ENCODE measurements at places on chromosomes 3 and 15.

GRCh38 chr3:151321526-151321925, 4.9 kb upstream of the GPR87 start:
- no peak for DNase-seq

- no peak for DNase-seq
Observed at GRCh38 chr3:66266551-66266950, 45.8 kb downstream of the SLC25A26 start.

- DNase-seq: no peak
Observed at GRCh38 chr15:100614336-100614735, 11.9 kb downstream of the ASB7 start.

DNA sequence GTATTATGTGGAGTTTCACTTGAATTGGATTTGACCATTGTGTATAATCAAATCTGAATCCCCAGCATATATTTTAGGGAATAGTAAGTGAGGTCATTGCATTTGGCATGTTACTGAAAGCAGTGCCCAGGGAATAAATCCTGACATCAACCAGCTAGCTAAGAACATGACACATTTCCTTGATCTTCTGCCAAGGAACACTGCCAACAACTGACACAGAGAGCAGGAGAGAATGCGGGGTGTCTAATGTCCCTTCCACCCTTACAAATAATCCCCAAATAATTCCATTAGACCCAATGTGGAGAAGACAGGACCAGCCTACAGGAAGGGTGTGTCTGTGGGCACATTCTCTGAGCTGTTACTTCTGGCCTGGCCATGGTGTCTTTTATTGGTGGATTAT, 30.6 kb upstream of the UBE3A start:
- no peak for DNase-seq

DNA sequence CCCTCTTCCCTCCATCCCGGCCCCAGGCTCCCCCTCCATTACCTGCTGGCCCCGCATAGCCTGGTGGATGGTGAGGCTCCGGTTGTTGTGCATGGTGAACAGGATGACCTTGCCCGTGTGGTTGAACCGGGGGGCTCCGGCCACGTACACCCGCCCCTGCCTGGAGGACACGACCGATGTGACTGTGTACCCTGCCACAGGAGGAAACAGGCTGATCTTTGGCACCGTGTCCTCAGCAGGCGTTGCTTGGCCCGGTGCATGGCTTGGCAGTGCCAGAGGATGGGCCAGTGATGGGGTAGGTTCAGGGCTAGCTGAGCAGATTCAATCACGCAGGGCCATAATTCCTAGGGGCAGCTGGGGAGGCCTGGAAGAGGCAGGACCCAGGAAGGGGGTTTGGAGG, 58.1 kb downstream of the FEM1B start:
- no peak for DNase-seq

DNA sequence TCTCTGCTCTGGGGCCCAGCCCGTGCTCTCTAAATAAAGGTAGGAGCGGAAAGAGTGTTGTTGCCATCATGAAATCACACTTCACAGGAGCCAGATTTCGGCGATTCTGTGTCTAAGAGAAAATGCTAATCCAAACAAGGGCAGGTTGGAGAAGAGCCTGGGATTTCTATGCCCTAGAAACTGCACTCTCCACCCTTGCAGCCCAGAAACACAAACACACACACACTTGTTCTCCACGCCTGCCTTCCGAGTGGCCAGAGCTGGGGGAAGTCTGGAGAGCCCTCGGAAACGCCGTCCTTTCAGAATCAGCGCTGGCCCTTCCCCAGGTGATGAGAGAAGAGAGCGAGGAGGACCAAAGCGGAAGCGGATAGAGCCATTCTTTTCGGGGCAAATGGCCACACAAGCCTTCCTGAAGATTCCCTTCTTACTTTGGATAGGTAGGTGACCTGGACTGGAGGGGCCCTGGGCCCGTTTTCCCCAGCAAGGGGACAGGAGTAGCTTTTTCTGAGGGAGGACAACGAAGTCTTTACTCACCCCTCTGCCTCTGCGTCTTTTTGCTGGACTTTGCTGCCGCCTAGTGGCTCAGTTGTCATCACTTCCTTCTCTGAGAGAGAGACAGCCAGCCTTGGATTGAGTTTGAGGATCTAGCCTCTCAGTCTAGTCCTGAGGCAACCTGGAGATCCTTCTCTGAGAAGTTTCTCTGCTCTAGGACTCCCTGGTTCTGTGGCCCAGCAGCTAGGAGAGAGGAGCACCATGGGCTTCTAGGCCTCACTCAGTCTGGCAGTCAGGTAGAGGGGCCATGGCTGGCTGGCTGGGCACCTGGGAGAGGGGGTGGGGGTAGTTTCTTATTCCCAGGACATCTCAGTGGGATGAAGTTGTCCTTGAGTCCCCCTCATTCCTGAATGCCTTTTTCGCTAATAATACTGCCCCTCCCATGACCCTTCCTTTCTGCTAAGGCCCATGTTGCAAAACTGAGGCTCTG, 37.7 kb downstream of the SENP8 start:
- DNase-seq: peak; percentile 49

DNA sequence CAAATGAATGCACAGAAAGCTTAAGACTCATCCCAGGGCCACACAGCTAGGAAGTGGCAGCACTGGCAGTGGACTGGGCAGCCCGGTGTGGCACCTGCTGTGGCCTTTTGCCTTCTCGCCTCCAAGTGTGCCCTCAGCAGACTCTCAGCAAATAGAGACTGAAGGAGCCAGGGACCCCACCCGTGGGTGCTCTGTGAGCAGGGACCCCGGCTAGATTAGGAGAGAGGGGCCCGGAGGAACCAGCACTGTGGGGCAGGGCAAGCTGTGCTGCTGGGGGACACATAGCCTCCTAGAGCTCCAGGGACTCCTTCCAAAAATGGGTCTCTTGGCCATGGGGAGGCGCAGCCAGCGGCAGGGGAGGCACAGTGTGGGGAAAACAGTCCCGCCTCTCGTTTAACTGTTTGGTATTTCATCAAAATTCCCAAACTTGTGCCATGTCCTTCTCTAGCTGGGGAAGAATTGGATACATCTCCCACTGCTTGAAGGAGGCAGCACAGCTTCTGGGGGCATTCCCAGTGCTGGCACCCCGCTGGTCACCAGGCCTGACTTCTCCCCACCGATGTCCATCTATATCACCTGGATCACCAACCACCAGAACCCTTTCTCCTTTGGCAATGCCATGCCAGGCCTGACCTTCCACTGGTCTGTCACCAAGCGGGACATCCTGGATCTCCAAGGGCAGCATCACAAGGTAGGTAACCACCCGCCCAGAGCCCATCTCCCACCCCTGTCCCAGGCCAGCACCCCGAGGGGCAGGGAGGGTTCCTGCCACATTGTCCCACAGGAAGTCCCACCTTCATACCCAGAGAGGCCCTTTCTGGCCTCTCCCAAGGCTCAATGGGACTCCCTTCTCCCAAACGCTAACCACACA, 12.0 kb upstream of the TXNRD3 start:
- no peak for DNase-seq

DNA sequence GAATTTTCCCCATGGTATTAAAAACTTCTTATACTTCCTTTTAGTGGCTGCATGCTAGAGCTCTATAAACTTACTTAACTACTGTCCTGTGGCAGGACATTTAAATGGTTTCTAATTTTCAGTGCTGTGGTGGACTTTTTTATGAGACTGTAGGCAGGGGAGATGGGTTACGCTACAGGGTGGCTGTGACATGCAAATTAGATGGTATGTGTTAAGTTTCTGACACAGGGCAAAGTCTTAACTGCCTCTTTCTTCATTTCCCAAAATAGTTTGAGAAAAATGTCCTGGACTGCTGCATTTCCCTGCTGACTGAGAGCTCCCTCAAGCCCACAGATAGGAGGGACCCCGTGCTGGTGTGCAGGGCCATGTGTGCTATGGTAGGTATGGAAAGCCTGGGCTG, 22.0 kb downstream of the TGM4 start:
- no peak for DNase-seq

- no peak for DNase-seq
Observed at GRCh38 chr3:170322566-170323269, 34.8 kb upstream of the SKIL start.

DNA sequence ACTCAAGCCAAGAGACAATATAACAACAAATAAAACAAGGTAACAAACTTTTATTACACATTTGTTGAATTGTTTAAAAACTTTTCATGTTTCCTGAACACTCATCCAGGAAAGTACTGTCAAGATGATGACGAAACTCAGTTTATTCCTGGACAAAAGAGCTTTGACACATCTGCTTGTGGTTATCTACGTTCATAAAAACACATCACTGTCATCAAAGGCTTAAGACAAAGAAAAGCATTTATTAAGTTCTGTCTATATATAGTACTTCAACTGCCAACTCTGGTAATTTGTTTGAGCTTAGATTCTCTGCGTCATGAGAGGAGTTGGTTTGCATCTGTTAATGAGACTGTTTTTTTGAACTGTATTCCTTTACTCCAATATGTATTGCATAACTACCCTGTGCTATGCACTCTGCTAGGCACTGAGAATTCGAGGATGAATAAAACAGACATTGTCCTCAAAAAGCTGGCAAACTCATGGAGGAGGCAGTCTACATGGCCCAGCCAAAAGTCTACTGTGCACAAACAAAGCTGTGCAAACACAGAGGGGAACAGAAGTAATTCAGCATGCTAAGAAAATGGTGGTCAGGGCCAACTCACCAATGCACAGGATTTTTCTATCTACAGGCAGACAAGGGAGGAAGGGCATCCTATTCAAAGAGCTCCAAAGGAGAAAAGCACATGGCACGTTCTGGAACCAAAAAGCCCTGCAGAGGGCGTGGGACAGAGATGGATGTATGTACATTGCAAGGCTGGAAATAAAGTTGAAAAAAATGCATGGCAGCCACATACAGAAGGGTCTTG, 21.5 kb downstream of the PLD1 start:
- DNase-seq: no peak

DNA sequence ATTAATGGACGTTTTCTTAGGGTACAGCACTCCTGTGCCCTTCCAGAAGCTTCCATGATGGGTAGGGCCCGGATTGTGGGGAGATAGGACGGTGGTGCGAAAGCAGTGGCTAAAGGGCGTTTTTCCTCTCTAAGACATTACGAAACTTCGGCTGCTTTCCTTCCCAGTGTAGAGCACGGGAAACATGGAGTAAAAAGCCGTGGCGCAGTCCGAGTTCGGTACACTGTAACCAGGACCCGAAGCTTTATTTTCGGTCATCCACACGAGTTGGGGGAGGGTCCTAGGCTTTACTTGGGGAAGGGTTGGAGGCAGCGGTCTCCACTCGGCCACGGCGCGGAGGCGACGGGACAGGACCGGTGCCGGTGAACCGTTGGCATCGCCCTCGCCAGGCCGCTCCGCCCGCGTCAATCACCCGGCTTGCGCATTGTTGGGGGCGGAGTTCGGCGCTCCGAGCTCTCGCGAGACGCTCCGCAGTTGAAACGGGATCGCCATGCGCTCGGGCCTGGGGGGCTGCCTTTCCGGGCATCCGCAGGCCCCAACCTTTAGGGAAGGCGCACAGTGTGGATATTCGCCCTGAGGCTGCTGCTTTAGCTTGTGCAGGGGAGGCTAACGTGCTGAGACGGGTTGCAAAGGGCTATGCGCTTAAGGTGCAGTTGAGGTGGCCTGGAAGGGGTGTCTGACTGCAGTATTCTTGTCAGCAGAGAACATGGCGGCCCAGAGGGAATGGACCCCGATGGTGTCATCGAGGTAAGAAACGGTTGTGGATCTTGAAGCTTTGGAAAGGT, 546 bp downstream of the EIF4A2 start:
- peak; percentile 48 for DNase-seq

- no peak for DNase-seq
Observed at GRCh38 chr3:12924437-12924836, 83.1 kb upstream of the RPL32 start.

DNA sequence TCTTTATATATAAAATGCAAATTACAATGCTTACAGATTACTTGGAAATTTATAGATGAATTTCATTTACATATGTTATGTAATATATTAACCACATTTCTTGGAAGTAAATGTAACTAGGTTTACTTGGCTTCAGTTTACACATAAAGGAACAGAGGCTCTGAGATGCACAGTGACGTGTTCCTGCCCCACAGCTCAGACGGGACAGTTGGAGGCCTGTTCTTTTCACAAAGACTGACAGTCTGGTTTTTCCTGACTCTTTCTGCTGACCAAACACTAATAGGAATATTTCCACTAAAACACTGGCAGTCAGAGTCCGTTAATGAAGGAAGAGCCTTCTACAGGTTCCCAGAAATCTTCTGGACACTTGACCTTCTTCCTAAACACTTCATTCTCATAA, 336.1 kb downstream of the MFSD1 start:
- no peak for DNase-seq

DNA sequence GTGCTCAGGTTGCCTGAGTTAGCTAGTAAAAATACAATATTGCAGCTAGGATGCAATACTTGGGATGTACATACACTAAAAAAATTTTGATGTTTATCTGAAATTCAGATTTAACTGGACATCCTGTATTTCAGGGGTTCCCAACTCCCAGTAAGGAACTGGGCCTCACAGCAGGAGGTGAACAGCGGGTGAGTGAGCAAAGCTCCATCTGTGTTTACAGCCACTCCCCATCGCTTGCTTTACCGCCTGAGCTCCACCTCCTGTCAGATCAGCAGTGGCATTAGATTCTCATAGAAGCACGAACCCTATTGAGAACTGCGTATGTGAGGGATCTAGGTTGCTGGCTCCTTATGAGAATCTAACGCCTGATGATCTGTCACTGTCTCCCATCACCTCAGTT, 285.1 kb upstream of the PROK2 start:
- no peak for DNase-seq

DNA sequence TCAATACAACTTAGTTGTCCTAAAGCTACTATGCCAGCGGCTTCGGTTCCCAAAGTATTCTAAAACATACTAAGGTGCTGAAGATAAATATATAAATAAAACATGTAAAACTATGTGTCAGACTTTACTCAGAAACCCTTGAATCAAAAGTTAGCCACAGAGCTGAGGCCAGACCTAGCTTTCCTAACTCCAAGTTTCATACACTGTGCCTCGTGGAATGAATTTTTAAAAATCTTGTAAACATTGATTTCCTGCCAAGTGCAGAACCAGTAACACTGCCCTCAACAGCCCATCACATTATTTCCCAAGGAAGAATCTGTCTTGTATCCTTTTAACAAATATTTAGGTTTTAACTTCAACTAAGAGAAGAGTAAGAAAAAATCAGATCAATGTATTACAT, 36.4 kb downstream of the TAMM41 start:
- DNase-seq: no peak

DNA sequence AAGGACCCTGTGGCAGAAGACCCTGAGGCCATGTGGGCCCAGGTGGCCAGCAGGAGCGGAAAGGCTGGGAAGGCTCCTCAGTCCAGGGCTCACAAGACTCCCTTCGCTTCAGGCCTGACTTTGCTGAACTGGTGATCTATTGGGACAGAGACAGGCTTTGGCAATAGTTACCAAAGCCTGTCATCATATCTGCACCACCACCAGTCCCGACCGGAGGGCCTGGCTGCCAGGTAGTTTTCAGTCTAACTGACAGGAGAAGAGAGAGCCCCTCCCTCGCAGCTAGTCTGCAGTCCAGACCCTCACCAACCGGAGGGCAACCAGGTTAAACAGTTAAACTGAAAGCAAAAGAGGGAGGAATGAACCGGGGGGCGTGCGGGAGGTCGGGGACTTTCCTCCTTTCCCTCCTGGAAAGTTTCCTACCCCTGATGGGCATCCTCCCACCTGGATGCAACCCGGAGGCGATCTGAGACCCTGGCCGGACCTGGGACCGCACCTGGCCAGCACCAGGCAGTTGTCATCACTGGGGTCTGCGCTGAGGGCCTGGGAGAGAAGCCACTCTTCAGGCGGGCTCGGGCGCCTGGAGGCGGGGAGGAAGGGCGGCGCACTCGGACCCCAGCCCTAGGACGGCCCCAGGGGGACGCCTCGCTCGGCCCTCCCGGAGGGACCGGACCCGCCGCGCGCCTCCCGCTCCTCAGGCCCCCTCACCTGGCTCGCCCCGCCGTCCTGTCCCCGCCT, 435 bp downstream of the RAB27A start:
- no peak for DNase-seq

GRCh38 chr3:117540597-117540996, 831.0 kb downstream of the TUSC7 start:
- DNase-seq: no peak

Measured in stimulated activated CD4-positive, alpha-beta T cell treated with anti-CD3 and anti-CD28 coated beads, Interleukin-1b, Interleukin-23, amount 100 ng/mL, for 1 hour (primary cell).